ENCODE measurements at places on chromosomes 6 and 20.
A peak's percentile ranks its signal among the peaks of the same experiment; 100 is the strongest.

- peak; percentile 15 for DNase-seq
Observed at GRCh38 chr6:130457605-130458004, 91.8 kb downstream of the TMEM200A start.

DNA sequence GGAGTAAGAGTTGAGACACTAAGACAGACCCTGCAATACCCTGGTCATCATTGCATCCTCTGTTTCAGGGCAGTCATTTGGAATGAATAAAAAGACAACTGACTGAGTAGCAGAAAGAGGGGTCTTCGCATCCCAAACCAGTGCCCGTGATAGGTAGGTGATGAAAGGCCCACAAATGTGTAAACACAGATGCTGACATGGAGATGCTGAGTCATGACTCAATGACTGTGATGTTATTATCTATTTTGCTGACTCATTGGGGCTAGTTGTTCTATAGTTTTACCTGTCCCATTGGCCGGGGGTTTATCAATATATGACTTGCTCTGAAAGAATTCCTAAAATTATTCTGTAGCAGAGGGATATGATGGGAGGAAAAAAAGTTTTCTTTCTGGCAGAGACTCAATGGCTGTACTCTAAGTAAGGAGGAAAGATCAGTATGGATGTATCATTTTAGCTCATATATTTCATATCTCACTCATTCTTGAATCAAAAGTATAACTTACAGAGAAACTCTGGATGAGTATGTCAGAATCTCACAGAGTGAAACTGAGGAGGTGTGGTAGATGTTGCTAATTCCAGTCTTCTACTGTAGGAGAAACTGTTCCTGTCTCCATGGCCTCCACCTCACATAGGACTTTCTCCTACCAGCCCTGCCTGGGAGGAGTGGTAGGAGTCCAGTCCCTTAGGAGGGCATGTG lies 119.9 kb upstream of the PREP start:
- peak; percentile 32 for DNase-seq

GRCh38 chr20:35772563-35773058 lies 796 bp downstream of the PHF20 start:
- DNase-seq: no peak

GRCh38 chr6:114010540-114010939 lies 39.6 kb upstream of the HDAC2 start:
- no peak for DNase-seq

DNA sequence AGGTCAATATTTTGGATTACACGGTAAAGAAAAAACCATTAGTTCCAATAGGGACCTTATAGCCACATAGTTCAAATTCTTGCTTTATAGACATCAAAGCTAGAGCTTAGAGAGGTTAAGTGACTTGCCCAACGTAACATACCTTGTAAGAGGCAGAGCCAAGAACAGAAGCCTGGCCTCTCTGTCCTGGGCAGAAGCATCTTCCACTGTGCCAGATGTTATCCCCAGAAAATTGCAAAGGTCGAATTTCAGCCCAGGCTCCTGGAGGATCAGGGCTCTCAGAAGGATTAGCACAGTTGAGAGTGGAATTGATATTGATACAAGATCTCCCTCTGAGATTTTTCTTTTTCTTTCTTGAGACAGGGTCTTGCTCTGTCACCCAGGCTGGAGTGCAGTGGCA lies 6.1 kb downstream of the SMIM28 start:
- DNase-seq: no peak

DNA sequence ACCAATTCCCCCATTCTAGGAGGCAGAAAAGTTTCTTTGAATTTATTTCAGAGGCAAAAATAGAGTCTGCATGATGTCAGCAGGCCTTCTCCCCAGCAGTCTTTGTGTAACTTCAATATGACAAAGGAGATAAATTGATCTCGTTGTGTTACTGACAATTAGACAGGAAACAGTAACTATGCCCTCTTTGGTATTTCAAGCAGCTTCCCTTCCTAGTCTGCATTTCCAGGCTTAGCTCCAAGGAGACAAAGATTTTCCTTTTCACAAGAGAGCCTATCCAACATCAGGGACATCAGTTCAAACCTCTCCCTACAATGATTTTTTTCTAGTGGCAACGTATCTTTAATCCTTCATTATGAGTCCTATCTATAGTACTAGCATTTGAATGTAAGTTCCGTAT lies 245.9 kb upstream of the HSF2 start:
- DNase-seq: no peak

GRCh38 chr20:13960525-13960924 lies 29.9 kb downstream of the SEL1L2 start:
- DNase-seq: no peak

DNA sequence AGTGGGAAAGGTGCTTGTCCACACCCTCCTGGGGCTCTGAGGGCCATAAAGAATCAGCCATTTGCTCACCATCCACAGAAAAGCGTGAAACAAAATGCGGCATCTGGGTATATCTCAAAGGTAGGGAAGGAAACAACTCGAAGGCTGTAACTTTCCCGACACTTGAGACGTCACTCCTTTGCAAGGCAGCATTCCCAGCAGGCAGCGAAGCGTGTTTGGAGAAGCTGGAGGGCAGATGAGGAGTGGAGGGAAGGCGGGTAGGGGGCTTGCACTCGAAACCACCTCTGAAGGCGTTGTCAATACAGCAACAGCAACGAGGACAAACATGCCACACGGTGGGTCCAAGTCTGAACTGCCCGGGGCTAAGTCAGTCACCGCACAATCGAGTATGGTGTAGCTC lies 98.4 kb downstream of the FOXC1 start:
- DNase-seq: no peak

GRCh38 chr6:53707108-53707897 lies 41.7 kb upstream of the KLHL31 start:
- DNase-seq: peak; percentile 8
